Stimulated activated CD8-positive, alpha-beta memory T cell treated with anti-CD3 and anti-CD28 coated beads, Interleukin-4, amount 100 ng/mL, for 1 hour (primary cell): ENCODE measurements at places on chromosomes 13 and 19.
A peak's percentile ranks its signal among the peaks of the same experiment; 100 is the strongest.

GRCh38 chr13:33262997-33263396 is 22.6 kb downstream of the STARD13 start:
- no peak for DNase-seq

DNA sequence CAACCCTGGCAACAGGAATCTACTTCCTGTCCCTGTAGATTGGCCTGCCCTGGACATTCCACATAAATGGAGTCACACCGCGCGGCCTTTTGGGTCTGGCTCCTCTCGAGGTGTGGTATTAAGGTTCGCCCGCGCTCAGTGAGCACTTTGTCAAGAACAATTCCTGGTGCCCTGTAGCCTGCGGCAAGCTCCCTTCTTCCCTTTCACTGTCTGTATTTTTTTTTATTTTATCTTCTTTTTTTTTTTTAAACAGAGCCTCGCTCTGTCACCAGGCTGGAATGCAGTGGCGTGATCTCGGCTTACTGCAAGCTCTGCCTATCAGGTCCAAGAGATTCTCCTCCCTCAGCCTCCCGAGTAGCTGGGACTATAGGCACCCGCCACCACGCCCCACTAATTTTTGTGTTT is 28.3 kb downstream of the PEX11G start:
- DNase-seq, result no peak

- no peak for DNase-seq
Measured at GRCh38 chr13:98279473-98280175, 102.6 kb upstream of the RNF113B start.

DNA sequence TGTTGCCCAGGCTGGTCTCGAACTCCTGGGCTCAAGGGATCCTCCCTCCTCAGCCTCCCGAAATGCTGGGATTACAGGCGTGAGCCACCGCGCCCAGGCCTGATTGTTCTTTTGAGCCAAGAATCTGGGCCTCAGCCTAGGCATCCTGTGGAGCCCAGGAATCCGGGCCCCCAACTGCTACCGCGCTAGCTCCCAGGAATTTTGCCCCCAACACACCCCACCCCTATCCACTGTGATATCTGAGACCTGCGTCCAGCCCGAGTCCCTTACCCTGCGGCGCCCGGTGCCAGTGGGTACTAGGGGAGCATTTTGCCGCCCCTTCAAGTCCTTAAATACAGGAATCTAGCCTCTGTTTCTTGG is 838 bp upstream of the MYADM start:
- DNase-seq, result no peak

DNA sequence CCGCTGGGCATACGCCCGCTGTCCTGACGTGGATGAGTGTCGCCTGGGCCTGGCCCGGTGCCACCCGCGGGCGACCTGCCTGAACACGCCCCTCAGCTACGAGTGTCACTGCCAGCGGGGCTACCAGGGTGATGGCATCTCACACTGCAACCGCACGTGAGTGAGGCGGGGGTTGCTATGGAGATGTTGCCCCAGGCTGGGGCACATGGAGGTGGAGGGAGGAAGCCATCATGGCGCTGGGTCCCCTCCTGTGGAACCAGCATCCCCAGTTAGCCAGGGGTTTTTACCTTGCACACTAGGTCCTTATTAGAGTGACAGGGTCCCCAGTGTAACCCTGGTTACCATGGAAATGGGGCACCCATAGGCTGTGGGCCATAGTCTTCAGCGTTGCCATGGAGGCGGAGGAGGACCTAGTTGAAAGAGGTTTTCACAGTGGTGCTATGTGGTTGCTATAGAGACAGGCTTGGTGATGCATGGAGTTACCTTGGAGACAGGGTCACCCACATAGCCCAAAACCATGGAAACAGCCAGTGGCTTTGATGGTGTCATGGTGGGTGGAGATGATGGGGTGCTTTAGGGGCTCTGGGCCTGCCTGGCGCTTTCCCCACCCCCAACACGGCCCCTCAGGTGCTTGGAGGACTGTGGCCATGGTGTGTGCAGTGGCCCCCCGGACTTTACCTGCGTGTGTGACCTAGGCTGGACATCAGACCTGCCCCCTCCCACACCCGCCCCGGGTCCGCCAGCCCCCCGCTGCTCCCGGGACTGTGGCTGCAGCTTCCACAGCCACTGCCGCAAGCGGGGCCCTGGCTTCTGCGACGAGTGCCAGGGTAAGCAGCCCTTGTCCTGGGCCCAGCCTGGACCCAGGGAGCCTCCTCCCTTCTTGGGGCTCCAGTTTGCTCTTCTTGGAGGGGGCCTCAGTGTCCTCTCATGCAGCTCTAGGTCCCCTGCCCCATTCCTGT is 27.1 kb downstream of the MEGF8 start:
- no peak for DNase-seq

GRCh38 chr13:83009987-83010386 is 872.3 kb downstream of the SLITRK1 start:
- no peak for DNase-seq

DNA sequence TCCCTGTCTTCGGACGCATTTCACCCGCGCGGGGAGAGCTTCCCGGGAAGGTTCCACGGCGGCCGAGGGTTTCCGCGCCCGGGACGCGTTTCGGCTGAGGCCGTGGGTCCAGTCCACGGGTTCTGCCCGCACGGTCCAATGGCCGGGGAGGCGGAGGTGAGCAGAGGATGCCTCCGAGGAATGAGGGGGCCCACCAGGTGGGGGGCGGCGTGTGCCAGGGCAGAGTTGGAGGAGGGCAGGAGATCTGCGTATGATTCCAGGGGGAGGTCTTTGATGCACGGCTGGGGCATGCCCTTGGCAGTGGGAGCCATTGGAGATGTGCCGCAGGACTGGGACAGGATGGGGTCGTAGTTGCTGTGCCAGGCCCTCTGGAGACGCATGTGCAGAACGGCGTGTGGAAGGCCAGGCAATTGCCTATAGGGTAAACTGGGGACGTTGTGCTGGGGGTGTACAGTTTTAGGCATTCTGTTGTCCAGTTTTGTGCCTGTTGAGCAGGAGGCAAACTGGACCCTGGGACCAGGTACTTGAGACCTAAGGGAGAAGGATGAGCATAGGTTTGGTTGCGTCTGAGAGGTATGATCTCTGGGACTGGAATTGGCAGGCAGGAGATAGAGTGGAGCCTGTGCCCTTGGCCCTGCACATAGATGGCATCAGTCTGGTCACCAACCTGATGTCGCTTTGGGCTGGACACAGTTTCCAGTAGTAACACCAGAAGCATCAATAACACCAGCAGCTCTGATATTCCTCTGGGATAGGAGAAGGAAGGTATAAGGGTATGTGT is 751 bp downstream of the ZNF584 start:
- DNase-seq, result no peak

DNA sequence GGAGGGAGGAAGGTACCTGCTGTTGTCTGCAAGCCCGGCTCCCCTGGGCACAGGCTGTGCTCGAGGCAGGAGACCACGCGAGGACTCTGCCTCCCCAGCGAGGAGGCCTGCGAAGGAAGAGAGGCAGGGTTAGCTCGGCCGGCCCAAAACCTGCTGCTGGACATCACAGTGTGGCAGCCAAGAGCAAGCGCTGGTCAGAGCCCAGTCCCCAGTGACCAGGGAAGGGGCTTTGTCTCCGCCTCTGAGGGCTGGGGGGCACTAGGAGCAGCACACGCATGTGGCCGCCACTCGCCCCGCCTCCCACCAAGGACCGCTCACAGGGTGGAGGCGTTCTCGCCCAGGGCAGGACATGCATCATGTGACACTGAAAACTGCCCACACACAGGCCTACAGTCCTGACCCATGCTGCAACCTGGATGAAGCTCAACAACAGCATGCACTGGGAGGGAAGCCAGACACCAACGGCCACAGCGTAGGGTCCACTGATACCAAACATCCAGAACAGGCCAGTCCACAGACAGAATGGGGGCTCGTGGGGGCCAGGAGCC is 8.5 kb downstream of the MIER2 start:
- no peak for DNase-seq

DNA sequence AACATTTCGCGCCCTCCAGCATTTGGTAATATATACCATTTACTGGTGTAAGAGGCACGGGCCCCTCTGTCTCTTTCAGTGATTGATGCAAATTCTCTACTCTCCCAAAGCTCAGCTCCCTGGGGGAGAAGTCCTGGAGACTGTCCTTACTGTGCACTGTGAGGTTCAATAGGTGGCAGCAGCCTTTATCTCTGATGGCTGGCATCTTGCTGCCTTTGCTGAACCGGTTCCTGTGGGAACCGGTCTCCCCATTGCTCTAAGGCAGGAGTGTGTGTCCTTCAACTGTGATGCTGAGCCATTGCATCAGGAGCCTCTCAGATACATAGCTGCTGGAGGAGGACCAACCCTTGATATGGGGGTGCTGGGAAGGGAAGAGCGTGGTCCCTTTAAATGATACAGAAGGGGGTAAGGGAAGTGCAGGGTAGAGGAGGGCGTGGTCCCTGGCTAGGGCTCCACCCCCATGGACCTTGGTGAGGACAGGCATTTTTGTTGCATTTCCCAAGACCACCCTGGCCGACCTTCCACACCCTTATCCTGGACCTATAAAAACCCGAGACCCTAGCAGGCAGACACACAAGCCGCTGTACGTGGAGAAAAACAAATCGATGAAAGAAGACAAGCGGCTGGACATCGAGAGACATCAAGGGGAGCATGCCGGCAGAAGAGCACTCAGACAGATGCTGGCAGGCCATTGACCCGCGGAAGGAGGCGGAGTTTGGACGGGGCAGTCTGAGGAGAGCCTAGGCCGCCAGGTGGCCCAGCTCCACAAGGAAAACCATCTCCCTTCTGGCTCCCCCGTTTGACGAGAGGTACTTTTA is 41.1 kb upstream of the GTF3A start:
- no peak for DNase-seq

GRCh38 chr19:33662391-33663092 is 40.8 kb downstream of the CHST8 start:
- DNase-seq, result no peak

- DNase-seq, result no peak
Measured at GRCh38 chr13:113169277-113170272, 11.1 kb downstream of the PROZ start.

GRCh38 chr13:48263196-48263595 is 30.2 kb downstream of the ITM2B start:
- no peak for DNase-seq

DNA sequence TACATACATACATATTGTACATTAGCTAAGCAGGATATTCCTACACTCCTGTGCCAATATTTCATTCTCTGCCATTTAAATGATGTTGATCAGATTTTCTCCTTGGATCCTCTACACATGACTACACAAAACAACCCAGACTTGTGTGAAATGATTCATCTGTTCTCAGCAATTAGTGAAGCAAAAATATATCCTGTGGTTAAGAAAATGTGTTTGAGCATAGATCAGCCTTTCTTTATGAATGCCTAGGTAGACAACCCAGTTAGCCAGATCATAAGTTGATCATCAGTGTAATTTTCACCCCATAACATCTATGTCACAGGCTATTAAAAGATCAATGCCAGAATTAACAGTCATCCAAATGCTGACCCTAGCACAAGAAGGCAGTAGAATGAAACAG is 275.2 kb upstream of the EDNRB start:
- no peak for DNase-seq

DNA sequence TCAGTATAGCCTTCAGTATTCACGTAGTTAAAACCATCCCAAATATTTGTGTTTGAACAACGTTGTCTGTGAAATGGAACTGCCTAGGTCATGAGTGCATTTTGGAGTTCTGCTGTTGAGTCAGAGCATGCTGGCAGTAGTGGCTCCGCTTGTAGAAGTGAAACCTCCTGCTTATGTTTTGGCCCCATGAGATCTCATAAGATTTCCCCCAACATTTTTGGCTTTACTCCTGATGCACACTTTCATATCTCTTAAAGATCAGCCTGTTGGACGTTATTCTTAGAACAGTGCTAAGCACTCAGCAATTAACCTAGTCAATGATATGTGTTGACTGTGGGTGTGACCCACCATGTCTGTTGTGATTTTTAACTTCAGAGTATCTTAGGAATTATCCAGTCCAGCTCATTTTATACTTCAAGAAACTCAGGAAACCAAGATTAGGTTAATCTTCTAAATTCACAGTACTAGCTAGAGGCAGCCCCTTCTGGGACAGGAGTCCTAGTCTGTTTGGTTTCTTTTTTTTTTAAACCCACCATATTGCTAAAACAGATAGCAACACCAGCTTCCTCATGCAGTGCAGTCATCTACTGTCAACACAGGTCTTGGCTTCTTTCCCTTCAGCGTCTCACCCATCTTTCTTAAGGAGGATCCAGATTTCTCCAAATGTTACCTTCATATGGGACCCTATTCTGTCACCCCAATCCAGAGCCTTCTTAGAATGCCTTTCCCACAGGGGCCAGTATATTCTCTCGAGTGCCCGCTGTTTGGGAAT is 26.2 kb downstream of the RAP2A start:
- DNase-seq, result no peak

GRCh38 chr13:26985285-26985878 is 186.2 kb downstream of the USP12 start:
- peak; percentile 36 for DNase-seq

DNA sequence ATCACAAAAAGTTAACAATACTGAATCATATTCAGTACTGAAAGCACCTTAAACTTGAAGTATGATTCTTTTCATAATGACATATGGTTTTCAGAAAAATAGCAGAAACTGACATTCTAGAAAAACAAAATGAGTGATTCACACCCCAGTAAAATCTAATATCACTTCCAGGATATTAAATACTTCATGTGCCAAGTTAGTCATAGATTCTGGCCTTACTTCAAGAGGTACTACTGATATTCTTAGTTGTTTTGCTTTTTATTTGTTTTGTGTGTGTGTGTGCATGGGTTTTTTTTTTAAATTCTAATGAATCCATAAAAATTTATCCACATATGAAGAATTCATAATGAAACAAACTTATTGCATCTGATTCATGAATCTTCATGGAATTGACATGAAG is 207.9 kb upstream of the UFM1 start:
- DNase-seq, result no peak

GRCh38 chr19:1840541-1841115 is 7.7 kb downstream of the REXO1 start:
- DNase-seq, result no peak

DNA sequence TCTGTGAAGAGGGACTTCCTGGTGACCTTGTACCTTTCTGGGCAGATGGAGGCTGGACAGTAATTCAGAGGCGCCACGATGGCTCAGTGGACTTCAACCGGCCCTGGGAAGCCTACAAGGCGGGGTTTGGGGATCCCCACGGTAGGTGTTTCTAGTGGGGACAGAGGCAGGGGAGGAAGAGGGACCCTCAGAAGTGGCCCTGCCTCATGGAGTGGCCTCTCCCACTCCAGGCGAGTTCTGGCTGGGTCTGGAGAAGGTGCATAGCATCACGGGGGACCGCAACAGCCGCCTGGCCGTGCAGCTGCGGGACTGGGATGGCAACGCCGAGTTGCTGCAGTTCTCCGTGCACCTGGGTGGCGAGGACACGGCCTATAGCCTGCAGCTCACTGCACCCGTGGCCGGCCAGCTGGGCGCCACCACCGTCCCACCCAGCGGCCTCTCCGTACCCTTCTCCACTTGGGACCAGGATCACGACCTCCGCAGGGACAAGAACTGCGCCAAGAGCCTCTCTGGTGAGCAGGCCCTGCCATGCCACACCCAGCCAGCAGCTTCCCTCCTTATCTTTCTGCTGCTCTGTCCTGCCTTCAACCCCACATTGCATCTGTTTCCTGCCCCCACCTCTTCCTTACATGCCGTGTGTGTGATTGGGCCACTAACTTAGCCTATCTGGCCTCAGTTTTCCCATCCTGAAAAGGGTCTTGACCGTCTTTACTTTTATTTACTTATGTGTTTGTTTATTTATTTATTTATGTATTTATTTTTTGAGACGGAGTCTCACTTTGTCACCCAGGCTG is 7.3 kb downstream of the ANGPTL4 start:
- no peak for DNase-seq
